Effector CD4-positive, alpha-beta T cell (primary cell): ENCODE measurements at places on chromosomes 5 and 9.

DNA sequence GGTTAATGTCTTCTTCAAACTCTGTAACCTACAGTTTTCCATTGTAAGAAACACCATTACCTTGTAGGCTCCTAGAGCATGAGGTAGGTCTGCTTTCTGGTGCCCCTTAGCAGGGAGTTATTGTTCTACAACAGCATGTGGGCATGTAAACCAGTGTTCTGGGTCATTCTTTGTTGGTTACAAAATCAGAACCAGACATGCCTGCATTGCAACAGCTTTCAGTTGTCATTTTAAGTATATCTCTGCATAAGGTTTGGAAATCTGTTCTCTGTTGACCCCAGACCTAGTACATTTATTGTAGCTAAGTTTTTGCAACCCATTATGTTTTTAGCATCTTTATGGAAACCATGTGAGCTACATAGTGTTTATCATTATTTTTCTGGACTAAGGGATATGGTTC is 10.9 kb downstream of the RGMB start:
- no peak for DNase-seq

- DNase-seq, result no peak
Measured at GRCh38 chr9:79046401-79046800, 525.4 kb upstream of the TLE4 start.

DNA sequence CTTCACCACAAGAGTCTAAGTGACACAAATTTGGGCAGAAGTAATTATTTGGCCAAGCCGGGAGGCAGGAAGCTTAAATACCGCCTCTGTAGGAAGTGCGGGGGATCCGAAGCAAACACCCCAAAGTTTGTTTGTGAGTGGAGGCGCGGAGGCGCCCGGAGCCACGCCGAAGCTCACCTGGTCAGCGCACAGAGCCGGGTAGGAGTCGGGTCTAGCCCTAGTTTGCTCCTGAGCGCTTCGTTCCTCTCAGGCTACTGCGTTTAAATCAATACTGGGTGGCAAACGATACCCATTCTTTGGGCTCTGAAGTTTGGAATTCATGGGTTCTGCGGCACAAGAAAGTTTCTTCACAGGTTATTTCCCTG is 855 bp downstream of the MCC start:
- no peak for DNase-seq

GRCh38 chr9:120916991-120917880 is 9.4 kb downstream of the TRAF1 start:
- no peak for DNase-seq

GRCh38 chr9:136430588-136431234 is 8.9 kb downstream of the INPP5E start:
- no peak for DNase-seq

DNA sequence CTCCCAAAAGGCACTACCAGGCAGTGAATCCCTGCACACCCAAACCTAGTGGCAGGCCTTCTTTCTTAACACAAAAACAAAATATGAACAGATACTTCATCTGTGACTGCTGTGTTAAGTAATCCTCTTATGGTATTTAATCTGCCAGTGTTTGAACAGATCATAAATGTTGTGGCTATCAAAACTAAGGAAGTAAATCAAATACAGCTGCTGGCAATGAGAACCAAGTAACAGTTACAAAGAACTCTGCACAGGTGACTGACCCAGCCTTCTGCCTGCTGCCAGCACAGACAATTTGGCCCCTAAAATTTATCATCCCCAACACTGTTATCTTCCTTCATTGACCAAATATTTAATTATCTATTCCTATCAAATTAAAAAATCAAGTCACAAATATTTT is 78.0 kb downstream of the GNAQ start:
- DNase-seq, result no peak

GRCh38 chr5:177516601-177517568 is at the start of gene DDX41:
TSS of gene DDX41 (minus strand) at chr5:177516961. CDS start at chr5:177516945, 16 bp downstream.
- peak; percentile 94 for DNase-seq

DNA sequence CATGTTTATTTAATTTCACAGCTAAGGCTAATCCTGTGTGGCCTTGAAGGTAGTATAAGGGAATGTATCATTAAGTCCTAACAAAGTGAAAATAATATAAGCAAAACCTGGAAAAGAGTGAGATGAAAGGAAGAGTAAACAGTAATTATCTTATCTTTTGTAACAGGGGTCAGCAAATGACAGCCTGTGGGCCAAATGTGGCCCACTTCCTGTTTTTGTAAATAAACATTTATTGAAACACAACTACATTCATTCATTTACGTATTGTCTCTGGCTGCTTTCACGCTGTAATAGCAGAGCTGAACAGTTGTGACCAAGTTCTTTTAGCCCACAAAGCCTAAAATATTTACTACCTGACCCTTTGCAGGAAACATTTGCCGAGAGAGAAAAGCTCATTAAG is 78.4 kb upstream of the HTR4 start:
- no peak for DNase-seq

- no peak for DNase-seq
Measured at GRCh38 chr5:71482132-71482531, 26.7 kb downstream of the BDP1 start.

GRCh38 chr9:126337729-126338372 is 11.2 kb downstream of the MVB12B start:
- no peak for DNase-seq

GRCh38 chr5:88875341-88876234 is 7.4 kb downstream of the MEF2C start:
- DNase-seq, result no peak

DNA sequence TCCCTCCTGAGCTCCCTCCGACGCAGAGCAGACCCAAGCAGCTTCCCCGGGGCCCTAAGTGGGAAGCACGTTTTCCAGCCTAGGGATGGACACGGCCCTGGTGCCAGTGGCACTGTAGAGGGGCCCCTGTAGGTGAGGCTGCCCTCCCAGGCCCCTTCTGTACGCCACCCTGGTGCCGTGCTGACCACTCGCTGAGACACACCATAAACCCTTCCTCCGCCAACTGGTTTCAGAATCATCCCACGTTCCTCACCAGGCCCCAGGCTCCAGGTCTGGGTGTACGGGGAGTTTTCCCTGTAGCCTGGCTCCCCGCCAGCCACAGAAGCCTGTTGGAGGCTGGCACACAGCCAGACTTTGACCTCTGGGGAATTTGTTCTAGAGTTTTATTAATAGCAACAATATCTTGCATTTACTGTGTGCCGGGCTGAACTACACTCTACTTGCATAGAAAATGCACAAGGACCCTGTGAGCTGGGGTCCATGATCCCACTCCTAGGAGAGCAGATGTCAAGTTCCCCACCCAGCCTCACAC is 18.2 kb upstream of the WDR38 start:
- DNase-seq, result no peak

DNA sequence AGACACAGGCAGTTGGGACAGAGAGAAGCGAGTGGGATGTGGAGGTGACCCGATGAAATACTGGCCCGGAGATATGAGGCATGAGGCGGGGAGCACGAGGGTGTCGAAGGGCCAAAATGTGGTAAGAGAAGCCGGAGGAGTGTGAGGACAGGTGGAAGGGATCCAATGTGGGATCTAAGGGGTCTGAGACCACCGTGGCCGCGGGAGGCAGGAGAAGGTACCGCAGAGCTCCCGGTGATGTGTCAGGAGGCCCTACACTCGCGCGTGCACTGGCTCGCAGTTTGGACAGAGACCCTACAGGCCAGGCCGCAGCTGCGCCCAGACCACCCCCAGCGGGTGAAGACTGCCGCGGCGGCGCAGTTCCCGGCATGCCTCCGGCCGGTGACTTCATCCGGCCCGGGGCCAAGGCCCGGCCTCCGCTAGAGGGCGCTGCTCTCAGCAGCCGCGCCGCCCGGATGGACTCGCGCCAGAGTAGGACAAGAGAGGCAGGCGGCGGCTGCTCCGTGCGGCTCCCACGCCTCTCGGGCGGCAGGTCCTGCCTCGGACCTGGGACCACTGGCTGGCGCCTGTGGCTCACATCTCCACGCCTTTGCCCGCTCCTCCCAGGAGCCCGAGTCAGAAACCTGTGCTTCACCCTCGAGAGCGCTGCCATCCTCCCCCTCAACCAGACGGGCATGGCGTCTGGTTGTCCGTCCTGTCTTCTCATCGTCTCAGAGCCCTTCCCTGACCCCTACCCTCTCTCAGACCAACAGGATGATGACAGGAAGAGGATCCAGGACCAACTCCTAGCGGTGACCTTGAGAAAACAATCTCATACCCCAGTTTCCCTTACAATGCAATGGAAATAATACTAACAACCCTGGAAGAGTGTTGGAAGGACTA is 35.4 kb upstream of the STING1 start:
- DNase-seq, result peak; percentile 81

DNA sequence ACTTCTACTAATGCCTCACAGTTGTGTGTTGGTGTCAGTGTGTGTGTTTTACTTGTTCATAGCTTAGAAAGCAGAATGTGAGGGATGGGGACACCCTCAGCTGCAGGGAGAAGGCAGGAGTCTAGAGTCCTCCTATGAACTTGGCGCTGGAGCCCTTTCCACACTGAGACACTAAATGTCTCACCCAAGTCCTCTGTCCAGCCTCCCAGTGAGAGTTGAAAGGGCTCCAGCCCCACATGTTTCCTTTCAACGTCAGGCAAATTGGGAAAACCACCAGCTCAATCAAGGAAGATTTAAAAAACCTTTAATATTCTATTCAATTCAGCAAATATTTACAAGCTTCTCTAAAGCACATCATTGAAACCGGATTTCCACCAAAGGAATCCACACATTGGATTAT is 167.6 kb upstream of the MSX2 start:
- no peak for DNase-seq

DNA sequence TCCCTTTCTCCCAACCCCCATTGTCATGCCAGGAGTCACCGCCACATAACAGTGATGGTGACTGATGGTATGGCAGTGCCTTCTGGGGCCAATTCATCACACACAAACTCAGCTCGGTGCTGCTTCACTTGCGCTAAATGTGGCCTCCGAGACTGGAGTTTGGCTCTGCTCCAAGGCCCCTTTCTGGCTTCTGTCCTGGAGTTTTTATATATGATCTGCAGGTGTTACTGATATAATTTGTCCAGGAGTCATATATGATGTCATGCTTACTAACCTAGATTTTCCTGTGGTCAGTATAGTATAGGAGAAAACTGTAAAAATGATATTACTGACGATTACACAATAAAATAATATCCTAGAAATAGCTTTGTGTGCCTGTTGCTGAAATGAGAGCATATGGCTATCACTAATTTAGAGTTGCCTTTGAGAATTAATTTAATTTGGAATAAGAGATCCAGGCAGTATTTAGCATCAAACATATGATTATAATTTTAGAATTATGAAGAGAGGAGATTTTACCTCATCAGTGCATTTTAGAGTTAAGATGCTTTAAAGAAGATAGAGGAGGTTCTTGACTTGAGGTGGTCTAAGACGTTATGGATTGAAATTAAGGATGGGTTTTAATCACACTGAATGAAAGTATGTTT is 334.1 kb upstream of the CD180 start:
- no peak for DNase-seq

- DNase-seq, result no peak
Measured at GRCh38 chr5:137336565-137337120, 162.5 kb downstream of the SPOCK1 start.

DNA sequence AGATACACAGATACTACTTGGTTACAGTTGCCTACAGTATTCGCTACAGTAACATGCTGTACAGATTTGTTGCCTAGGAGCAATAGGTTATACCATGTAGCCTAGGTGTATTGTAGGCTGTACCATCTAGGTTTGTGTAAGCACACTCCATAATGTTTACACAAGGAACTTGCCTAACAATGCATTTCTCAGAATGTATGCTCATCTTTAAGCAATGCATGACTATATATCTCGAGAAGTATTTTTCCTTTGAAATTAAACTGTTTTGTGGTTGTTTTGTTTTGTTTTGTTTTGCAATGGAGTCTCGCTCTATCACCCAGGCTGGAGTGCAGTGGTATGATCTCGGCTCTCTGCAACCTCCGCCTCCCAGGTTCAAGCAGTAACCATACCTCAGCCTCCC is 25.3 kb downstream of the LRRC70 start:
- DNase-seq, result no peak

- no peak for DNase-seq
Measured at GRCh38 chr9:120885958-120886357, 9.0 kb upstream of the PHF19 start.

DNA sequence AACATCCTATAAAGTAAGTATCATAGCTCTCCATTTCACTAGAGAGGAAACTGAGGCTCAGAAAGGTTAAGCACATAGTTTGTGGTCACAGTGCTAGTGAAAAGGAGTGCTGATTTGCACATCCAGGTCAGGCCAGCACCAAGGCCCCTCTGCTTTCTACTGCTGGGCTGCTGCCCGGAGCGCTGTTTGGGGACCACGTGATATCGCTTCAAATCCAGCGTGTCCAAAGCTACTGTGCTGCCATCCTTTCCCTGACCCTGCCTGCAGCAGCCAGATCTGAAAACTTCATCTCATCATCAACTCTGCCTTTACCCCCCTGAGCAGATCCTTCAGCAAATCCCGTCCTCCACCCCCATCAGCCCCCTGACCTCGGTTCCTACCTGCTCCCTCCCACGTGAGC is 40.7 kb upstream of the AKNA start:
- DNase-seq, result no peak

DNA sequence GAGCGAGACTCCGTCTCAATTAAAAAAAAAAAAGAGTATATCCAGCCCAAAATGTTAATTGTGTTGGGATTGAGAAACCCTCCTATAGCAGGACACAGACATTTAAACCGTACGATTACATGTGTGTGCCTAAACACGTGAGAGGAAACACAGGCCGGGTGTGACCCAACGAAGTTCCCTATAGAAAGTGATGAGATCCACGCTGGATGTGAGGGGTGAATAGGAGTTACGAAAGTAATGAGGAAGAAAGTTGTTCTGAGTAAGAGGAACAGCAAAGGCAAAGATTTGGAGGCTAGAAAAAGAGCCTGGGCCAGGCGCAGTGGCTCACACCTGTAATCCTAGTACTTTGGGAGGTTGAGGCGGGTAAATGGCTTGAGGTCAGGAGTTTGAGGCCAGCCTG is 13.6 kb downstream of the NAIF1 start:
- DNase-seq, result no peak

GRCh38 chr9:109972026-109972882 is 192.3 kb downstream of the PALM2AKAP2 start:
- no peak for DNase-seq

GRCh38 chr9:35908504-35909125 is 675 bp upstream of the SPAAR start:
- no peak for DNase-seq

- DNase-seq, result no peak
Measured at GRCh38 chr9:123335193-123335985, 20.6 kb upstream of the CRB2 start.

GRCh38 chr5:69414885-69415583 is at the start of gene MARVELD2:
TSS of gene MARVELD2 (plus strand) at chr5:69415116. CDS start at chr5:69419386, 4,270 bp downstream.
- DNase-seq, result peak; percentile 24
